ENCODE measurements at places on chromosomes 12 and 14.

DNA sequence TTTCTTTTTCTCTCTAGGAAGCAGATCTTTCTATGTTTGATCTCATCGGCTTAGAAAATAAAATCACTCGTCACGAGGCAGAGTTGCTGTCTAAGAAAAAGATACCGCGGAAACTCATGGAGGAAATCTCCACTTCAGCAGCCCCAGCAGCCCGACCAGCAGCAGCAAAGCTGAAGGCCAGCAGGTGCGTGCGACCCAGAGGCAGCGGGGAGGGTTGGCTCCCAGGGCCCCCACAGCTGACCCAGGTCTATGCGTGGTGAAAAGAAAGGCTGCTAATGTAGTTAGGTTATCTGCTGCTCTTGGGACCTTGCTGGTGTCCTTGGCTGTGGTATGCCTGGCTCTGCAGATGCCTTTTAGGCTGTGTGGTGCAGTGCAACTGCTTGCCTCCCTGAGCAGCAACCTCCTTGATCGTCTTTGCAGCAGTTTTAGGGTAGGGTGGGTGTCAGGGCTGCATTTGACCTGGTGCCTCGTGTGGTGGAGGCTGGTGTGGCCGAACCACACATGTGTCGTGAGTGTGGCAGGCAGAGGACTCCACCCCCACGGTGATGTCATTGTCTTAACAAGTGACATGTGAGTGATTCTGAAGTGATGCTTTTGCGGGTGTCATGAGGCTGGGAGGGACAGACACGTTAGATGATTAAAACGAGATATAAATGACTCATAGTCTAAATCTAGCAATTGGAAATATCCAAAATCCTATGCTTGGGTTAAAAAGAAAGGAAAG, 68.6 kb downstream of the EP400 start:
- peak; percentile 8 for DNase-seq

GRCh38 chr12:107329569-107330324, 236.4 kb upstream of the CRY1 start:
- DNase-seq: peak; percentile 80

GRCh38 chr12:15428632-15429031, 106.3 kb downstream of the PTPRO start:
- DNase-seq: no peak

DNA sequence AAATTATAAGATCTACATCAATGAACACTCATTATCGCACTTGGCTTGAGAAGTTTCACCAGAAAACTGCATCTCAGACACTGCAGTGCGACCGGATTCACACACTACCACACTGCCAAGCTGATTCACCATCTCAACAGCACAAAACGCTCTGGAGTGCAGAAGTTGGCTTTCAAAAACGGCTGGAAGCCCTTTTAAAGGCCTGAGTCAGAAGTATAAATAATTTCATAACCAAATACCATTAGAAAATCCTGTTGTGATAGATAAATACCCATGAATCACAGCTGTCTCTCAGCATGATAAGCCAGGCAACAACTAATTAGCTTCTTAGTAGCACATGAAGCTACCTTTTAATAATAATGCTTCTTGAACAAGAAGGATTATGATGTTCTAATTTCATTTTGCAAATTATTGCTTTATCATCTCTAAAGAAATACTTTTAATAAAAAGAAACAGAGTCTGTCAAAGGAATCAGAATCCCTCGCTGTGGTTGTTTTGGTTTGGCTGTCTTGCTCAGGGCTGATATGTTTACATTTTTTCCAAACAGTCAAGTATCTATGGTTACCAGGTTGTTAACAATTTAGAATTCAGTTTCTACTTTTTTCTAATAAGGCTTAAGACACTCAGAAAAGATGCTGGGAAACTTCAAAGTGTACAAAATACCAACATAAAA, 51.2 kb downstream of the SLC2A13 start:
- DNase-seq: no peak

- DNase-seq: no peak
These were observed 52.9 kb downstream of the PRKCH start for GRCh38 chr14:61374284-61374683.

GRCh38 chr12:96720363-96720705, 186.7 kb upstream of the NEDD1 start:
- peak; percentile 5 for DNase-seq

DNA sequence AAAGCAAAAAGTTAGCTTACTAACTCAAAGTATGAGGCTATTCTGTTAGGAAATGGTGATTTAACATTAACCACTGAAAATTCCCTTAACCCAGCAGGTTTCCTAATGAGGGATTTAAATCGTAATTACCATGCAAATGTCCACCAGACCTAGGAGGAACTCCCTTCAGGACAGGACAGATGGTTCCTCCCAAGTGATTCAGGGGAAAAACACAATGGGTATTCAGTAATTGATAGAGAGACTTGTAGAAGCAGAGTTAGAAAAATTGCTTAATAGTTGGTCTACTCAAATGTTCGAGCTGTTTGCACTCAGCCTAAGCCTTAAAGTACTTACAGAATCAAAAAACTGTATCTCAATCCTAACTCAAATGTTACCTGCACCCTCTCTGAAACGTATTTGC, 21.6 kb downstream of the RERGL start:
- DNase-seq: no peak

DNA sequence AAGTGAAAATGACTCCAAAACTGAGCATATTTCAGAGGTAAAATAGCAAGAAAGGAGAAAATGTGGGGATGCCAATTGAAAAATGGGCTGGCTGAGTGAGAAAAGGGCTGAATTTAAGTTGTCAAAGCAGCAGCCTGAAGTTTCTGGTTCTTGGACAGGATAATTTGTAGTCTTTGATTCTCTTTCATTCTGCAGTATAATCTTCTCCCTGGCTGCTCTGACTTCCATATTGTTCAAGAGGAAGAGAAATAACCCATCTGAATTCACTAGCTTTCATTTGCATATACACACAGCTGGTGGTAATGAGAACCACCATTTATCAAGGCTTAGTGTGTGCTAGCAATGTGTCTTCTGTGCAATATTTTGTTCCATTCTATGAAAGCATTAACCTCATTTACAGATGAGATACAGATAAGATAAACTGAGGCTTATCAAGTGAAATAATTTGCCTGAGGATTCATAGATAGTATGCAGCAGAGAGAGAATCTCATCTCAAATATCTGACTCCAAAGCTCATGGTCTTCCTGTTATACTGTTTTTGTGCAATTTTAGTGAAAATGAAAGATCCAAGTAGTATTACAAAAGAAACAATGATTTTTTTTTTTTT, 184.2 kb downstream of the TMTC2 start:
- no peak for DNase-seq

GRCh38 chr14:68263563-68264259, 444.1 kb downstream of the RAD51B start:
- no peak for DNase-seq

GRCh38 chr12:120394483-120395367, 25.8 kb upstream of the MSI1 start:
- DNase-seq: no peak

DNA sequence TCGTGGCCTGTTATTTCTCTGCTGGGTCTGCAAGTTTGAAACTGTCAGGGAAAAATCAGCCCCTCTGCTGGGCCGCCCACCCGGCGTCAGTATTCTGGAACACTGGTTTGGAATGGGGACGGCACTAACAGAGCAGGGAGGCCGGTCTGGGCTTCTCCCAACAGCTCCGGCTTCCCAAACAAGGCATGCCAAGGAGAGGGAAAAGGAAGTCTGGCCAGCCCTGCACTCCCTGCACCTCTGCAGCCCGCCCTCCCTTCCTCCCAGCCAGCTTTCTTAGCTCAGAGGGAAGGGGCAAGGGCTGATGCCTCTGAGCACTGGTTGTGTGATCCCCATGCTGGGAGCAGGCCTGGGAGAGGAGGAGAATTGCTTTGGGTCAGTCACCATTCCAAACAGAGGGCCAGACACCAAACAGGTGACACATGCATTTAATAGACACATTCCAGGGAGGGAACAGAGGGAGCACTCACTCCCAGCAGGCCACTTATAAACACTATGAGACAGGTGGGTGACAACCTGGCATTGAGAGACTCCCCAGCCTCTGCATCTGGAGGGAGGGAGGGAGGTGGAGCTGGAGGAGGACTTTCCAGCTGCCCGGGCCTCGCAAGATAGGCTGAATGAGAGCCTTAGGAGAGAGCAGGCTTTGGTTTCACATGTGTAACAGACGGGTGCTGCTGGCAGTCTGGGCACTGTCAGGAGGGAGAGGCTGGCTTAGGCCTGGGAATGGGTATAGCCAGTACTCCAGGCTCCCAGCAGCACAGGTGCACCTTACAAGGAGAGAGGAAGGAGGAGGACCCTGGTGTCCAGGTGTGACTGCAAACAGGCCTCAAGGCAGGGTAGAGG, 10.3 kb downstream of the KRT75 start:
- DNase-seq: no peak

- no peak for DNase-seq
These were observed 25.9 kb upstream of the BLTP3B start for GRCh38 chr12:100168562-100168961.

- no peak for DNase-seq
These were observed 9.7 kb downstream of the TUBA1C start for GRCh38 chr12:49274396-49275069.

DNA sequence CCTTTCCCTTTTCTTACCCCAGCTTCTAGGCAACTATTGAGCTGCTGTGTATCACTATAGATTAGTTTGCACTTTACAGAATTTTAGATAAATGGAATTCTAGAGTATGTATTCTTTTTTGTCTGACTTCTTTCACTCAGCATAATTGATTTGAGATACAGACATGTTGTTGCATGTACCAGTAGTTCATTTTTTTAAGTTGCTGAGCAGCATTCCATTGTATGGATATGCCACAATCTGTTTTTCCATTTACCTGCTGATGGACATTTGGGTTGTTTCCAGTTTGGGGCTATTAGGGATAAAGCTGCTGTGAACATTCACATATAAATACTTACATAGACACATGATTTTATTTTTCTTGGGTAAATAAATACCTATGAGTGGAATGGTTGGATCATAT, 135.7 kb downstream of the IGF1 start:
- no peak for DNase-seq

- no peak for DNase-seq
These were observed 40.6 kb downstream of the SCN8A start for GRCh38 chr12:51631591-51631990.

DNA sequence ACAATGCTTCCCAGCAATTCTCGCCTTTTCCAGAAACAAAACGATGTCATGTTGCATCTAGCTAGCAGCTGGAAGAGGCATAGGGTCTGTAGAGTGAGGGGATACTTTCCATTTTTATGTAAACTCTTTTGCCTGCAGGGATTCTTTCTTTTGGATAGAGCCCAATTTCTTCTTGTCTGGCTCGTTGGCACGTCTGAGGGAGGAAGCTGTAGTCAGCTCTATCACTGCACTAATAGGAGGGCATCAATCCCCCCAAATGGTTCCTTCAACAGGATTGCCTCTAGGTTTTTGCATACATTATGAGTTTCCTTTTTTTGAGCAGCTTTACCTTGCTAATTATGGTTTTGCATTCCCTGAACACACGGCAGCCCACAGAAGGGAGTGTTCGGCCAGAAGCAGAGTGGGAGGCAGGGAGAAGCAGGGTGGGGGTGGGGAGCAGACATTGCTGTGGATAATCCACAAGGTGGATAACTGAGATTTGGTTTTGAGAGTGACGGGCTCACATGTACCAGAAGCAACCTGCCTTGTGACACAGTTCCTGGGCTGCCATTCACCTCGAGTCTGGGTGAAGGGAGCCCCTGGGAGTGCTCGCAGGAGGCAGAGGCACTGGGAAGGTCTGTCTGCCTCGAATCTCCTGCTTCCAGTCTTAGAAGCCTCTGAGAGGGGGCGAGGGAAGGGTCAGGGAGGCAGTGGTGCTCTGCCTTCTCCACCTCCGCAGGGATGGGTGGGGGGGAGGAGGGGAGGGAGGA, 24.5 kb downstream of the LRTM2 start:
- DNase-seq: no peak

DNA sequence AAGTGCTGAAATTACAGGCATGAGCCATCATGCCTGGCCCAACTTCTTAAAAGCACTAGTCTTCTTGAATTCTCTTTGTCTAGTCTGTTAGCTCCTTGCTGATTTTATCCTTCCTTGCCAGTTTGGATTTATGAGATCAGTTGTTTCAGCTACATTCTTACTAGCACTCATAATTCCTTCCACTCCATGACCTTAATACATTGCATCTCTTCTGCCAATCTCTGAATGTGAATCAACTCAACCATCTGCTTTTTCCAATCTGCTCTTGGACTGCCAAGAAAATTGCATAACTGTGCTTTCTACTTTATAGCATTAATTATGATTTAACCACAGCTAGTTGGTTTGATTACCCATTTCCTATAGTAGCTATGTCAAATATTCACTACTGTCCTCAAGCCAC, 14.9 kb upstream of the HEATR5A start:
- no peak for DNase-seq

- no peak for DNase-seq
These were observed 13.2 kb upstream of the KRT78 start for GRCh38 chr12:52862023-52862422.

- DNase-seq: peak; percentile 22
These were observed 70.9 kb upstream of the ETV6 start for GRCh38 chr12:11578461-11578993.

DNA sequence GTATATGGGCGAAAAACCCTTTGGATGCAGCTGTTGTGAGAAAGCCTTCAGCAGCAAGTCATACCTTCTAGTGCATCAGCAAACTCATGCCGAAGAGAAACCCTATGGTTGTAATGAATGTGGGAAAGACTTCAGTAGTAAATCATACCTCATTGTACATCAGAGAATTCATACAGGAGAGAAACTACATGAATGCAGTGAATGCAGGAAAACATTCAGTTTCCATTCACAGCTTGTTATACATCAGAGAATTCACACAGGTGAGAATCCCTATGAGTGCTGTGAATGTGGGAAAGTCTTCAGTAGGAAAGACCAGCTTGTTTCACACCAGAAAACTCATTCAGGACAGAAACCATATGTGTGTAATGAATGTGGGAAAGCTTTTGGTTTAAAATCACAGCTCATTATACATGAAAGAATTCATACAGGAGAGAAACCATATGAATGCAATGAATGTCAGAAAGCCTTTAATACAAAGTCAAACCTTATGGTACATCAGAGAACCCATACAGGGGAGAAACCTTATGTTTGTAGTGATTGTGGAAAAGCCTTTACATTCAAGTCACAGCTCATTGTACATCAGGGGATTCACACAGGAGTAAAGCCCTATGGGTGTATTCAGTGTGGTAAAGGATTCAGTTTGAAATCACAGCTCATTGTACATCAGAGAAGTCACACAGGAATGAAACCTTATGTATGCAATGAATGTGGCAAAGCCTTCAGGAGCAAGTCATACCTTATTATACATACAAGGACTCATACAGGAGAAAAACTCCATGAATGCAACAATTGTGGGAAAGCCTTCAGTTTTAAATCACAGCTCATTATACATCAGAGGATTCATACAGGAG, 21.4 kb downstream of the ZNF268 start:
- peak; percentile 4 for DNase-seq

All from inflammatory macrophage (primary cell).